A549 treated with AZD2906 at 1 μM for 4 hours (cell line): ENCODE measurements at places on chromosomes 7 and 10. TPM values are rescaled to one million over a fixed set of nuclear protein-coding genes. Genes with fewer than 3 reads are reported as not detected.

The NT5C2 gene
- total RNA-seq, result 60.6 to 82.9 TPM (median 63.2 TPM) in 5 replicates

The GNB2 gene
- 181 to 270 TPM (median 268 TPM) in 5 replicates for total RNA-seq

The ATOH7 gene
- total RNA-seq, result 0.08 to 0.36 TPM (median 0.21 TPM) in 5 replicates

The CNPY1 gene
- total RNA-seq, result not detected in 5 replicates

The OR13A1 gene
- 0.06 TPM in 1 of 5 replicates, not detected in the others for total RNA-seq

The TRAPPC14 gene
- 9.6 to 13.2 TPM (median 12.4 TPM) in 5 replicates for total RNA-seq

The SPDYE1 gene
- total RNA-seq, result not detected in 5 replicates

The ANLN gene
- 55.7 to 91.1 TPM (median 63.6 TPM) in 5 replicates for total RNA-seq

The CYP3A7 gene
- 0.05 TPM in 1 of 5 replicates, not detected in the others for total RNA-seq

The ASIC3 gene
- total RNA-seq, result 5.1 to 9.9 TPM (median 8.9 TPM) in 5 replicates

The ABCC2 gene
- 99.7 to 121 TPM (median 103 TPM) in 5 replicates for total RNA-seq

The ERVW-1 gene
- 0.07 TPM in 1 of 5 replicates, not detected in the others for total RNA-seq

The WNT2 gene
- 0.05 TPM in 1 of 5 replicates, not detected in the others for total RNA-seq

The ACTA2 gene
- 17.2 to 21.9 TPM (median 18.9 TPM) in 5 replicates for total RNA-seq

The PHYHIPL gene
- total RNA-seq, result 0.27 to 0.55 TPM (median 0.45 TPM) in 5 replicates

The CDK1 gene
- total RNA-seq, result 78.9 to 93.8 TPM (median 83.7 TPM) in 5 replicates

The TMEM106B gene
- total RNA-seq, result 30.5 to 32.4 TPM (median 31.8 TPM) in 5 replicates

The CLDN3 gene
- total RNA-seq, result 1.4 to 4.4 TPM (median 3.6 TPM) in 5 replicates

The GDF10 gene
- total RNA-seq, result 0.03 to 0.08 TPM (median 0.05 TPM) in 5 replicates

The VPS37D gene
- total RNA-seq, result 2.9 to 6.0 TPM (median 5.1 TPM) in 5 replicates

The H2BK1 gene
- total RNA-seq, result not detected in 5 replicates

The TACC2 gene
- 72.9 to 79.8 TPM (median 76.2 TPM) in 5 replicates for total RNA-seq

The CUZD1 gene
- total RNA-seq, result 1.2 to 1.5 TPM (median 1.3 TPM) in 5 replicates

The CPEB3 gene
- 0.30 to 0.46 TPM (median 0.42 TPM) in 5 replicates for total RNA-seq

The COBL gene
- 3.6 to 4.3 TPM (median 4.1 TPM) in 5 replicates for total RNA-seq

The CLRN3 gene
- not detected in 5 replicates for total RNA-seq

The SSC4D gene
- total RNA-seq, result 0.73 to 1.4 TPM (median 1.3 TPM) in 5 replicates

The FGFBP3 gene
- total RNA-seq, result 2.1 to 2.7 TPM (median 2.6 TPM) in 5 replicates

The CFAP69 gene
- total RNA-seq, result 1.2 to 2.5 TPM (median 2.0 TPM) in 5 replicates

The FAM131B gene
- total RNA-seq, result 0.28 to 0.40 TPM (median 0.37 TPM) in 5 replicates

The HYAL4 gene
- total RNA-seq, result 0.05 TPM in 1 of 5 replicates, not detected in the others

The RNF148 gene
- not detected in 5 replicates for total RNA-seq

The ATP6V0A4 gene
- 0.13 to 0.29 TPM (median 0.21 TPM) in 5 replicates for total RNA-seq

The MMD2 gene
- total RNA-seq, result not detected in 5 replicates

The CDH23 gene
- total RNA-seq, result 1.8 to 3.0 TPM (median 2.7 TPM) in 5 replicates

The ADCY1 gene
- 2.1 to 2.5 TPM (median 2.4 TPM) in 5 replicates for total RNA-seq

The DPP6 gene
- total RNA-seq, result 0.11 TPM in 1 of 5 replicates, not detected in the others

The EN2 gene
- 0.56 to 0.94 TPM (median 0.92 TPM) in 5 replicates for total RNA-seq

The PRTFDC1 gene
- total RNA-seq, result 15.3 to 19.8 TPM (median 16.4 TPM) in 5 replicates

The POLD2 gene
- total RNA-seq, result 150 to 170 TPM (median 169 TPM) in 5 replicates

The SAMD9L gene
- 0.43 to 1.1 TPM (median 0.58 TPM) in 5 replicates for total RNA-seq

The FAM13C gene
- 0.06 to 0.09 TPM (median 0.08 TPM) in 5 replicates for total RNA-seq

The IFIT1B gene
- total RNA-seq, result not detected in 5 replicates

The ANXA11 gene
- total RNA-seq, result 145 to 213 TPM (median 201 TPM) in 5 replicates

The TRPV5 gene
- total RNA-seq, result not detected in 5 replicates

The ENTPD1 gene
- 0.02 to 0.09 TPM (median 0.07 TPM) in 3 of 5 replicates, not detected in the others for total RNA-seq

The CACNA2D1 gene
- 5.3 to 12.5 TPM (median 7.9 TPM) in 5 replicates for total RNA-seq
